ENCODE measurements at places on chromosomes 3 and 15. TPM values are rescaled to one million over a fixed set of nuclear protein-coding genes. Genes with fewer than 3 reads are reported as not detected.

DNA sequence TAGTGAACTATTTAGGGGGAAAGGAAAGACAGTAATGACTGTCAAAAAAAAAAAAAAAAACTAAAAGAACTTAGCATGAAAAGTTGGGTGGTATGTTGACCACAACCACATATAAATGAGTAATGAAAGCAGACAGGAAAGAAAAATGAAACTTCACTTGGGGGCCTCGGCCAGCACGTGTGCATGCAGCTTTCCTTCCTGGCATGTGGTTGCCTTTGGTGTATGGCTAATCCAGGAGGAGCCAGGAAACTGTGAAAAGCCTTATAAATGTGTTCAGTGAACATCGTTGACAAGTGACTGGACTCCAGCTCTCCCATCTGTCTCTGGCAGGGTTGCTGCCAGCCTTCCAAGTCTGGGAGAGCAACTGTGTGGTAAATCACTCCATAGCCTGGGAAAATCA is 195.1 kb downstream of the DTWD1 start:
- peak overlapping the region; percentile 67 for H3K27ac ChIP-seq
- peaks cover 3% of the 10 kb centered on the region for H3K4me1 ChIP-seq
- H3K4me3 ChIP-seq = no peak overlapping the region
- H3K36me3 ChIP-seq = no peaks in the 10 kb centered on the region

- no peaks in the 10 kb centered on the region for H3K36me3 ChIP-seq
- H3K4me3 ChIP-seq = no peak overlapping the region
- no peaks in the 10 kb centered on the region for H3K4me1 ChIP-seq
- DNase-seq = no peak
- no peak overlapping the region for H3K27ac ChIP-seq
Measured at GRCh38 chr3:11455956-11456355, 183.8 kb downstream of the ATG7 start.

DNA sequence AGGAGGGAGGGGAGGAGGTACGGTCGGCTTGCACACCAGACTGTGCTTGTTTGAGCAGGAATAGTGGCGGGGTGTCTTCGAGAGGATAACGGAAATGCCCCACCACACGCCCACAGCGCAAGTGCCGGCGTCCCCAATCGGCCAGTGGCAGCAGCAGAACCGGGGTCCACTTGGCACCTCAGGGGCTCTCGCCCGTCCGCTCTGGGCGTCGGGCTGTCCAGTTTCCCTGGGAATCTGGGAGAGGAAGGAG is 53.7 kb downstream of the CCDC54 start:
- H3K4me1 ChIP-seq = no peaks in the 10 kb centered on the region
- H3K36me3 ChIP-seq = no peaks in the 10 kb centered on the region
- peak overlapping the region; percentile 67 for H3K4me3 ChIP-seq
- H3K27me3 ChIP-seq = no peaks in the 10 kb centered on the region
- DNase-seq = peak; percentile 37

- no peak for DNase-seq
- peak overlapping the region; percentile 37 for H3K27ac ChIP-seq
- H3K4me1 ChIP-seq = no peaks in the 10 kb centered on the region
- no peaks in the 10 kb centered on the region for H3K27me3 ChIP-seq
Measured at GRCh38 chr3:124063197-124063909, 71.4 kb upstream of the ROPN1 start.

Gene NANOGP8
- total RNA-seq = 2.8 TPM

Gene MESP1
- 1.0 TPM for total RNA-seq

Gene BUB1B
- not detected for total RNA-seq
